Putamen (tissue), 1 donor: ENCODE measurements at places on chromosomes 4 and X.
A peak's percentile ranks its signal among the peaks of the same experiment; 100 is the strongest.

GRCh38 chrX:119497185-119497584 is 28.9 kb downstream of the SLC25A5 start:
- no peak for DNase-seq

- no peak for DNase-seq
Measured at GRCh38 chrX:150763810-150764209, 70.6 kb downstream of the MTMR1 start.

DNA sequence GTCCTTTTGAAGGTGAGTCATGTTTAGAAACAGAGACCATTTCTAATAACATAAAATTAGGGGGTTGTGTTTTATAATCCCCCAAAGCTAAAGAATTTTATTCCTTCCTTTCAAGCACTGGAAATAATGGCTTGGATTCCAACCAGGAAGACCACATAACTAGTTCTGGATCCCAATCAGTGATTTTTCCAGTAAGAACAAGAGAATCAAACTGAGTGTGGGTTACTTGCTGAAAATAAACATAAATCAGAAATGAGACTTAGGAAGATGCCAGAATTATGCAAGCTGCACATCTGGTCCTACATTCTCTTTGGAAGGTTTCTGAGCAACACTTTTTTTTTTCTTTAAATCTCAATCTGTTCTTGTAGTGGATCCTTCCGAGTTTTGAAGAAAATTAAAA is 76.3 kb downstream of the SOWAHB start:
- DNase-seq, result no peak

DNA sequence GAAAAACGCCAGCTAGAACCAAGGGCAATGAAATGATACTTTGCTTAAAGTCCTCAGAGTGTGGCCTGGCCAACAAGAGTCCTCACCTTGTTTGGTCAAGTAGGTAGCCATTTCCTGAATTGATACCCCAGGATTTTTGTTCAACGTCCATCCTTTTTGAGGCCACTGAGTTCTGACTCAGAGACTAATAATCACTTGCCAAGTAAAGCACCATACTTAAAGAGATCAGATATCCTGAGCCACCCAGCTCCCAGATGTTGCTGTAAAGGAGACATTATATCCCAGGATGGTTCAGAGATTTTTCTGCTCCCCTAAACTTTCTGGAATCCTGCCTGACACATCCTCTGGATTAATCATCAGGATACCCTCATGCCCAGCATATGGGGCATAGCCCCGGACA is 190.9 kb downstream of the RAP1GDS1 start:
- no peak for DNase-seq

DNA sequence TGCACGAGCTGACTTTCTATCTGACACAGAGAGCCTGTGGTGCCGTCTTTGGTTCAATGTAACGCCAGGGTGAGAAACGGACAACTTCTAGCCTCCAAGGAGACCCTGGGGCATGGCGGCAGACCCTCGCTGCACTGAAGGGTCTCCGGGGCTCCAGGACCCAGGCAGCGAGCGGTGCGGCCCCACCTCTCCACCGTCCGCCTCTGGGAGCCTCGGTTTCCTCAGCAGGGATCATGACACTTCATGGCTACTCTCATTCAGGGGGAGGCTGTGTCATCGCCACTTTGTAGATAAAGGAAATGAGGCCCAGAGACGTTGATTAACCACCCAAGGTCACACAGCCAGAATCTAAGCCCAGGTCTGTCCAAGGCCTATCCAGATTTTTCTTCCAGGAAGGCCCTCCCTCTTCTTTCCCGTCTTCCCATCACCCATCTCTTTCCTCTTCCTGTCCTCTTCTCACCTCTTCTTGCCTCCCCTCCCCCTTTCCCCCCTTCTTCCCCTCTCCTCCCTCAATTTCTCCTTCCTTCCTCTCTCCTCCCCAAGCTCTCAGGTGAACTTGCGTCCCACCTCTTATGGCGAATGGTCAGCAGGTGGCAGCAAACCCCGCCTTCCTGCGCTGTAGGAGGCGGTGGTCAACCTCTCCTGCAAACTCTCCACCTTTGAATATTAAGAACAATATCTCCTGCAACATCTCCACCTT is 69.3 kb upstream of the HMX1 start:
- no peak for DNase-seq

GRCh38 chr4:164070625-164071024 is 576.1 kb downstream of the TMA16 start:
- DNase-seq, result no peak

GRCh38 chr4:56668267-56668666 is 12.8 kb downstream of the HOPX start:
- no peak for DNase-seq

- DNase-seq, result no peak
Measured at GRCh38 chr4:118680808-118681207, 4.4 kb upstream of the METTL14 start.

- DNase-seq, result no peak
Measured at GRCh38 chr4:173119818-173120217, 48.8 kb upstream of the GALNT7 start.

DNA sequence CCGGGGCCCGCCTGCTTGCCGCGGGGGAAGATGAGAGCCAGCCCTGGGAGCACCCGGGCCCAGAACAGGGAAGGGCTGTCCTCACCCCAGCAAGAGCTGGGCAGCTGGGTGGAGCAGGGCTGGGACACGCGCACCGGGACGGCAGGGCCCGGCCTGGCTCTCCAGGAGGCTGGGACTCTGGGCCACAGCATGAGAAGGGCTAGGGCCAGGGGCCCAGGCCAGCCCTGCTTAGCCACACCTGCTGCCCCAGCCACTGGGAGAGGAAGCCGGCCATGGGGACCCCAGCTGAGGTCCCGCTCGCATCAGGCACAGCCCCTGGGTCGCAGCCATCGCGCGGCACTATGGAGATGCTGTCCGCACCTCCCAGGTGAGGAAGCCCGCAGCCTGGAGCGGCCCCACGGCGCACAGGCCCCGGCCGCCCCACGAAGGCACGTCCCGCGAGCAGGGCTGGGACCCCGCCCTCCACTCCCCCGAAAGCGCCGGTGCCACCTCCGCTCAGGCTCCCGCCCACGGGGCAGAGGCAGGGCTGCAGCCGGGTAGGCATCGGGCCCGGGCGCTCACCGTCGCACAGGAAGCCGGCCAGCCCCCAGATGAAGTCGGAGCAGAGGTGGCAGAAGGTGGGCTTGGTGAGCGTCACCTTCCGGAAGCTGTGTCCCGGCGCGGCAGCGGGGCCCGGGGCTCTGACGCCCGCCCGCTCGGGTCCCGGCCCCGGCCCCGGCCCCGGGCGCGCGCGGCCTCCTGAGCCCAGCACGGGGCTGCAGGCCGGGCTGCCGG is 531 bp downstream of the DGKQ start:
- DNase-seq, result no peak

DNA sequence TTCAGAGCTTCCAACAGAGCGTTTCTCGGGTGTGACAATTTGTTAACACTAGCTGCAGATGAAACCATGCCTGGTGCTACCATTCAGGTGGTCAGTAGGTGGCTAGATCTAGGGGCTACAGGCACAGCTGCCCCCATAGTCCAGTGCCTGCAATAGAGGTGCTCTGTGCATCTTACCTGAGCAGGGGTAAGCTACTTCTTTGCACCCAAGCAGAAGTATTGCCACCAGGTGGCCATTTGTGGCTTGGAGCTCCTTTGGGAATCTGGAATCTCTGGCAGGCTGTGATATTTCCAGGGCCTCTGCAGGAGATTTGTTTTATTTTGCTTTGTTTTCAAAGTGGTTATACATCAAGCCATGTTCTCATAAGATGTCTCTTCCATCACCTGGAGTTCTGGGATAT is 170.7 kb upstream of the PUDP start:
- DNase-seq, result no peak

DNA sequence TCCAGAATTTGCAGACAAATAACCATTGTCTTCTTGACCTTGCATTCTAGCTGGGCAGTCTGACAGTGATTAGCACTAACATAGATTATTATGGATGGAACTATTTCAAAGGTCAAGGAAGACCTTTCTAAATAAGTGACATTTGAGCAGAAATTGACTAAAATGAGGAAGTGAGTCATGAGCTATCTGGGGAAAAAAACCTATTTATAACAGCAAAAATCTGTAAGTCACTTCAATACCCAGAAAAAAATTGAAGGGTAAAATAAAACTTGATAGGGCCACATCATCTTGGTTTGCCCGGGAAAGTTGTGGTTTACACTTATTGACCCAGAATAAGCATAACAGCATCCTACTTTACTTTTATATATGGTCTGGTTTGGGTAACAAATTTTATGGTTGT is 414.6 kb upstream of the HS3ST1 start:
- no peak for DNase-seq

GRCh38 chr4:179268791-179269190 is 1826.6 kb upstream of the AGA start:
- DNase-seq, result peak; percentile 2

DNA sequence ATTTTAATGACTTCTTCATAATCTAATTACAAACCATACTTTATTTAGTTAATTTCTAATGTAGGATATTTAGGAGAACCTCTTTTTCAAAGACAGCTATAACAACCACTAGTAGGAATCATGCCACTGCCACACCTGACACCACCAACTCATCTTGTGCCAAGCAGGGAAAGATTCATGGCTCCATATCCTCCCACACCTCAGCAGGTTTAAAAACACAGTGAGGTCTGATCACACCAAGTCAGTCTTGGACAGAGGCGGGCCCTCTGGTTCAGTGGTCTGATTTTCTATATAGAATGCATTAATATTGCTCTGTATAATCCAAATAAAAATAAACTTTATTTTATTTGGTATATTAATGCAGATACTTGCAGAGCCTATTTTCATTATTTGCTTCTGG is 227.7 kb upstream of the TTC29 start:
- no peak for DNase-seq

DNA sequence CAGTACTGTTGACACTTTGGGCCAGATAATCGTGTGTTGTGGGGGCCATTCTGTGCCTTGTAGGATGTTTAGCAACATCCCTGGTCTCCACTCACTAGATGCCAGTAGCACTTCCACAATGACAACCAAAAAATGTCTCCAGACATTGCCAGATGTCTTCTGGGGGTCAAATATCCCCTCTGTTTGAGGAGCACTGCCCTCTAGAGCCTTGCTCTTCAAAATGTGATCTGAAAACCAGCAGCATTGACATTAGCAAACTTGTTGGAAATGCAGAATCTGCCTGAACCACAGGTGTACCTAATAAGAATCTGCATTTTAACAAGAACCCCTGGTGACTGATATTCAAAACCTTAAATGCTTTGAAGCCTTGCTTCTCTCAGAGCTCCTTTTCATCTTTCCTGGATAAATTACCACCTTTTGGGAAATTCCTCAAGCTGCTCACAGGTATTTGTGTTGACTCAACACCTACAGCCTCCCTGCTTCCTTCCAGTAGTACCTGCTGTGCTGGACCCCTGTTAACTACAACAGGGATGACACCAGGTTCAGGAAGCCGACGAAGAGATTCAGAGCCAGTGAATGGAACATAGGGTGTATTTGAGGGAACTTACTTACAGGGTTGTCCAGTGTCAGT is 459.0 kb upstream of the NR3C2 start:
- DNase-seq, result no peak

DNA sequence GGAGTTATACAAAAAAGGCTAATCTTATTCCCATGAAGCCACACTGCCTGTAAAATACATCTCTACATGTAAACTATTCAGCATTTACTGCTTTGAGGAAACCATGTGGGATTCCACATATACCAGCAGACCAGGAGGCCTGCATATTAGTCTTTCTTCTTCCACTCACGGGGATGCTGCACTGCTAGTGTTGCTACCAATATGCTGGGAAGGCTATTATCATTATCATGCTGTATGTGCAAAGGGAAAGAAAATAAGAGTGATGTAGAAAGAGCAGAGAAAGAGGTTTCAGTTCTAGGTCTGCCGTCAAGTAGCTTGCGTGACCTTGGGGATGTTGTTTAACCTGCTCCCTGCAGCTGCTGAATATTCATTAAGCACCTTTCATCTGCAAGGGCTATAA is 61.0 kb downstream of the MGST2 start:
- DNase-seq, result no peak

DNA sequence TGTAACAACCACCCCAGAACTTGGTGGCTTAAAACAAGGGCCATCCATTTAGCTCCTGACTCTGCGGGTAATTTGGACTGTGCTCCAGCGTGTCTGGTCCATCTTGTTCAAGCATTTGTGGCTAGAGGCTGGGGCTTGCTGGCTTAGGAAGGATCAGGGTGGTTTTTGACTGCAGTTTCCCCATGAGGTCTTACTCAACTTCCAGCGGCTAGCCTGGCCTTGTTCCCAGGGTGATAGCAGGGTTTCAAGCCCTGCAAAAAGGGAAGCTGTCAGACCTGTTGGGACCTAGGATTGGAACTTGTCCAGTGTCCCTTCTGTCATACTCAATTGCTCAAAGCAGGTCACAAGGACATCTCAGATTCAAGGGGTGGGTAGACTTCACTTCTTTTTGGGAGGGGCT is 205.9 kb downstream of the STIM2 start:
- DNase-seq, result no peak

DNA sequence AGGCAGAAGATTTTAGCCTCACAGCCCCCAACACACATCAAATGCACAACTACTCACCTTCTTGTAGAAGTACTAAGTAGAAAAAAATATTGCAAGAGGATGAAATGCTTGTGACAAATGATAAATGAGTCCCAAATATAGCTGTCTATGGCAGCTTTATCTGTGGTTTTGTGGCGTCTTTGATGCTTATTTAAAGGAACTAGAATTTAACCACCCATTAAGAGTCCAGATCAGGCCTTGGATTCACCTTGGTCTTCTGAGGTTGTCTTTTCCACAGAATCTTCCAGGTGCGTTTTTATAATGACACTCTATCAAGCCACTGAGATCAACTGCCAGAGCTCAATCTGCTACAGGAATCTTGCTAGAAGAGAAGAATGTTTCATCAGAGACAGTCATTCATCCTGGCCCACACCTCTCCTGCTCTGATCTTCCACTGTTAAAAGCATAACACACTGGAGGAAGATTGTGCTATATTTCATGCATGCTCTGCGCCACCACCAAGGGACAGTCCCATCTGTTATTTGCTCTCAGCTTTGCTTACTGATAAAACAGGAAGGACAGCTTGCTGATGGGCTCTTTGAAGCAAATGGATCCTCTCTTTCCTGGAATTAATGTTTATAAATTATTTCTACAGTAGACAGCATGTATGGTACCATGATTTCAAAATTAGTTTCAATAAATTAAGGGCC is 144.1 kb downstream of the SLC7A11 start:
- no peak for DNase-seq

DNA sequence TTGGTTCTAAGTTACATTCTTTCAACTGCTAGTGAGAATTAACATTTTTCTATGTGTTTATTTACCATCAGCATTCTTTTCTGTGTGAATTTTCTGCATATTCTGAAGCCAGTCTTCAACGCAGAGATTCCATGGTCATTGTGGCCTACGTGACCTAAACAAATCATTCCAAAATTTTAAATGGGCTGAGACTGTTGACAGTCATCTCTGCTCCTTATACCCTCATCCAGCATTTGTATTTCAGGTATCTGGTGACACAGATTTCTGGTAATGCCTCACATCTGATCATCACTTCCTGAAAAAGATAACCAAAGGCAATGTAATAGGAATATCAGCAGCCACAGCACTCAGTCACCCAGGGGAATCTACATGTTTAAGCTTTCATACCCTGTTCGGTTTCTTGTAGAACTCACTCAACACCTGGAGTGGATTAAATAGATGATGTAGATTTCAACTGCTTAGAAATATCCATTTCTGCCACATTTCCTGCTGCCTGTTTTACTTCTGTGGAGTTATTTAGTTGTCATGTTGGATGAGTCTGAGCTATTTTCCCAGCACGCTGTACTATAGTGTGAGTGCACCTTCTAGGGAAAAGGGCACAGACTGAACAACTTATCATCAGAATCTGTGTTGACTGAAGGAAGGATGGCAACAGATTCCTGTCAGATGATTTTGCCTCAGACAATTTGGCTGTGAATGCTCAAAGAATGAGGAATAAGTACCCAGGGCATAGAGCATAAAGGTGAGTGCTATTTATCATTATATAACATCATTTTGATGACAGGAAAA is 73.0 kb upstream of the HPGD start:
- no peak for DNase-seq
